Kidney (tissue), 22 donors: ENCODE measurements at places on chromosomes 2 and 18.
A peak's percentile ranks its signal among the peaks of the same experiment; 100 is the strongest.

GRCh38 chr2:27591745-27592144 lies 8.9 kb downstream of the ZNF512 start:
- no peak for DNase-seq

DNA sequence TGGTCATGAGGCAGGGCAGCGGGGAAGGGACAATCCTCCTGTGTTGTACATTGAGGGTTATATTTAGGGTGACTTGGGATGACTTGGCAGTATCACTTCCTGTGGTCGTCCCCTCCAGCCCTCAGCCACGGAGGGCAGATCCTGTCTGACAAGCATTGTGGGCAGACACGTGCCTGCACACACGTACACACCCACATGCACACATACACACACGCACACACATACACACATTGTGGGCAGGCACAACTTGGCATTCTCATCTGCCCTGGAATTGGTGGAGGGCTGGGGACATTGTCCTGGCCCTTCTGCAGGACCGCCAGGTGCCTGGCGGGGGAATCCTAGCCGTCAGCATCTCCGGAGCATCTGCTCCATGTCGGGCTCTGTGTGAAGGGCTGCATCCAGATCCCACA lies 47.6 kb downstream of the ODC1 start:
- no peak for DNase-seq

GRCh38 chr2:191601060-191601459 lies 76.9 kb upstream of the NABP1 start:
- no peak for DNase-seq

DNA sequence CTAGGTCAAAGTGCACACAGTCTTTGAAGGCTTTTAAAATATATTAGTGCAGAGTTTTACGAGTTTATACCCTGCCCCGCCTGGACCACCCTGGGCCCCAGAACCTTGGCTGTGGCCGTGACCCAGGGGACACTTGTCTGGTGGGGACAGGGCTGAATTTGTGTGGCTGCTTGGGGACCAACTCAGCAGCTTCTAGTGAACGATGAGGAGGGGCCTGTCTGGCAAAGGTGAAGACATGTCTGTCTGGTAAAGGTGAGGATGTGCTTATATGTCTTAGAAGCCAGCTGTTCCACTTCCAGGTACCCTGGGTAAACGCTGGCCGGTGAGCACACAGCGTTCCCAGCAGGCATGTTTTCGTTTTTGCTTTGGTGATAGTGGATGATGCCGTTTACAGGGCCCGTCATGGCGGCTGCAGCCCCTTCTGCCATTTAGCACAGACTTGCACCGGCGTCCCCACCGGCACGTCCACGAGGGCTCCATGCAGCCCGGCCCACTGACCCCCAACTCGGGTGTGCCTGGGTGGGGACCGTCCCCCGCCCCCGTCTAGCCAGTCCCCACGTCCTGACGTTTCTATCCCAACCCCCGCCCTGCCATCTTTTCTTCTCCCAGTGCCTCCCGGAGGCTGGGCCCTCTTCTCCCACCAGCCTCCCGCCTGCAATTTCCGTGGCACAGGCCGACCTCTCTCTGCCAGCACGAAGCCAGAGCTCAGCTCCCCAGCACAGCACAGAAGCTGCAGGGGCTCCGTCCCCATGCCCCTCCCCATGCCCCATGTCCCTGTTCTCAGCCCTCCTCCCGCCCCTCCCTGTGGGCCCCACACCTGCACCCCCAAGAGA lies 67.8 kb downstream of the SLC66A2 start:
- no peak for DNase-seq

- DNase-seq = peak; percentile 39
These were observed 110.2 kb downstream of the MDH1 start for GRCh38 chr2:63698786-63699548.

- DNase-seq = no peak
These were observed 40.6 kb downstream of the TAF1B start for GRCh38 chr2:9883897-9884296.

- DNase-seq = no peak
These were observed 71.2 kb upstream of the STPG4 start for GRCh38 chr2:47226132-47226922.

GRCh38 chr18:22564036-22564435 lies 146.3 kb upstream of the CTAGE1 start:
- DNase-seq = no peak

GRCh38 chr2:190202604-190203003 lies 117.0 kb downstream of the HIBCH start:
- no peak for DNase-seq

DNA sequence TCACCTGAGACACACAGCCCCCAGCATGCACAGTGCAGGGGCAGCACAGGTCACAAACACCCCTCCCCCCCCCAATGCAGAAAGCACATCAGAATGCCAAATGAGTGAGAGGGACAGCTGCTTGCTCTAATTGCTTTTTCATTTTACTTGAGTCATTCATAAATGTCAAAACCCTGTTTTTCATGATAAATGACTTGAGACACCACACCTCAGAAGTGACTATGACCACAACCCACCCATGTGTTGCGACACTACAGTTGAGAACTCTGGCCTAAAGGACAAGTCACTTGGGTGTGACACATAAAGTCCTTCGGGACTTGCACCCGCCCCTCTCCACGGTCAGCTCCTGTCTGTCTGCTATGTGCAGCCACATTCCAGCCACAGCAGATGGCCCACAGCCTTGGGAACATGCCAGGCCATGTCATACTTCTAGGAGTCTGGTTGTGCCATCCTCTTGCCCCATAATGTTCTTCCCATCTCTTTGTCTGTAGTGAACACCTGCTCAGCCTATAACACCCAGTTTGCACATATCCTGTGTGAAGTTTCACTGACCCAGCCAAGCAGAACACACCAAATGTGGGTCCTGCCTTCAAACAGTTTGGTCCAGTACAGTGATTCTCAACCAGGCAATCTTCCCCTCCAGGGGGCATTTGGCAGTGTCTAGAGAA lies 30.2 kb upstream of the RIOK3 start:
- DNase-seq = no peak

DNA sequence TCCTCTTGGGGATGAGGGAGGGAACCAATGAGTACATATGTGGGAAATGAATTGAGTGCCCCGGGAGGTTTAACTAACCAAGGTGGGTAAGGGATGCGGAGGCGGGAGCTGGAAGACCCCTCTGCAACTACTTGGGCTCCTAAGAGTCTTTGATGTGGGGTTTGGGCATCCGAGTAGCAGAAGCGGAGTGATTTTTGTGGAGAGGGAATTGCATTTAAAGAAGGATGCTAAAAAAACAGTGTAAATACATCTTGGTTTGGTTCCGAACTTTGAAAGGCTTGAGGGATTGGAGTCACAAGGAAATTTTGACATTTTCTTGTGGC lies 215.7 kb downstream of the MCFD2 start:
- no peak for DNase-seq

DNA sequence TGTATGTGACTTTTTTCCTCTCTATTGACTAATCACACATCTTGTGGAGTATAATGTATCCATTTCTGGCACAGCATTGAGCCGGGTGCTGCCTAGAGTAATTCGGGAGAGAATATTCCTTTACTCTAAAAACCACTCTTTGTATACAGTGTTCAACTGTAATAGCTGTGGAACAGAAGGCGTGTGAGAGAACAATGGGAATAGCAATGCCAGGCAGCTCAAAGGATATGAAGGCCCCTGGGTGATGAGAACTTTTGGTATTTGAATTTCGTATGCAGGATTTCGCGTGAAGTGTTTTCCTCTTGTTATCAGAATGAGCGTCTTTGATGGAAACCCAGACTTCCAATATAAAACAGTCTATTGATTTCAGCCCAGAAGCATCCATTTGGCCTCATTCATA lies 84.6 kb upstream of the MAP3K20 start:
- no peak for DNase-seq

GRCh38 chr2:182866461-182867406 lies at the start of gene FRZB:
FRZB (minus strand) TSS chr2:182866637; CDS start chr2:182866552, 85 bp downstream.
- peak; percentile 88 for DNase-seq

- no peak for DNase-seq
These were observed 8.3 kb upstream of the EGR4 start for GRCh38 chr2:73301636-73302035.

DNA sequence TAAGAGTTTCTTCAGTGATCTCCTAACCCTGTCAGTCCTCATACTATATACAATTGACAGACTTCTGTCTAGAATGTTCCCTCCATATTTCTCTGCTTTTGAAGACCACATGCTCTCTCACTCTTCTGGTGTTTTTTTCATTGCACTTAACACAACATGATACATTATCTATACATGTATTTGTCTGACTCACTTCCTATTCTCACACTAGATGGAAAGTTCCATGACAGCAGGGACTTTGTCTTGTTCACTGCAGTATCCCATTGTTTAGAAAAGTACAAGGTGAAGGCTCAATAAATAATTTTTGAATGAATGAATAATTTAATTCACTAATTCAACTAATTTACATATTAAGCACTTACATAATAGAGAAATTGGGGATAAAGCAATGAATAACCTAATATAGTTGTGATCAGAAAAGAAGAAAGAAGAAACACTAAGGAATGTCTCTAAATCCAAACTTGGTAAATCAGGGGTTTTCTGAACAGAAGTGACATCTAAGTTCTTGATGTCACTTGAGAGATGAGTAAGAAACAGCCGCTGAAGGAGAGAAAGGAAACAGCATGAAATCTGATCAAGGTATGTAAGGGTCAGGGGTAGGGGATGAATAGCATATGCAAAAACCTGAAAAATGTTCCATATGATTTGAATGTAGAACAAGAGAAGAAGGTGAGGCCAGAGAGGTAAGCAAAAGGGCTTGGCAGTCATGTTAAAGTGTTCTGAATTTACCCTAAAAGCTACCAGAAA lies 42.4 kb downstream of the MBD2 start:
- no peak for DNase-seq

DNA sequence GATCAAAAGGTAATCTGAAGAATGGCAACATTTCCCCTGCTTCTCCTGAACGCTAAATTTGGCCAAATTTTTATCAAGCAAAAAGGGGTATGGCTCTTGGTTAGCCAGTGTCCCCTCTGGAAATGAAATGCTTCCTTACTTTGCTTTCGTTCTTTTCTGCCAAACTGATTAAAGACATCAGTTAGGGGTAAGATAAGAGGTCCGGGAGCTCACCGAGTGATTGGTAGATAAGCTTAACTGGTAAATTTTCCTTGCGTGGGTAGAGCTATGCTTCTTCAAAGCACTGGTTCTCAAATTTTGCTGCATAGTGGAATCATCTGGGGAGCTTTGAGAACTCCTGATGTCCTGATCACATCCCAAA lies 62.7 kb upstream of the MAPRE2 start:
- peak; percentile 31 for DNase-seq

DNA sequence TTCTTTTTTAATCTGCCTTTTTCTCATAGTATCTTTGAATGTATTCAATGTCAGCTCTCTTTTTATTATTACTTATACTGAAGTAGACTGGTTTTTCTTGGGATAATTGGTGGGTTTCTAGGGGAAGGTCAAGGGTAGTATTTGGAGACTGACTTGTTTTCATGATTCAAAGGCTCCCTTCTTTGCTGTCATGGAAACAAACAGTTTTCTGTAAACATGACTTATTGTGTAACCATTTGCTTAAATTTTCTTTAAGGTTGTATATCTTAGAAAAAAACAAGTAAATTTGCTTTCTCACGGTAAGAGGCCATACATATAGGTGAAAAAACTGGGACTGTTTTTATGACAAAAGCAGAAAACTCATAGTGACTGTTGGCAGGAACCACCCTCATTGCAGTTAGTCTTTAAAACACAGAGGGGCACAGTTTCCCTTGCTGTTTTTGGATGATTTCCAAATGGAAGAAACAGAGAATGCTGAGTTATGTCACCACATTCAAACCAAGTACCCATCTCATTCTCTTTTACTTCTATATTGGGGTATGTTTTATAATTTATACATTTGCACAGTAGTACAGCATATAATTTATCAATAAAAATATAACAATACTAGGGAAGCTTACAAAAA lies 5.8 kb upstream of the RDH14 start:
- no peak for DNase-seq

GRCh38 chr2:74585406-74586185 lies 31.1 kb downstream of the DOK1 start:
- peak; percentile 5 for DNase-seq

DNA sequence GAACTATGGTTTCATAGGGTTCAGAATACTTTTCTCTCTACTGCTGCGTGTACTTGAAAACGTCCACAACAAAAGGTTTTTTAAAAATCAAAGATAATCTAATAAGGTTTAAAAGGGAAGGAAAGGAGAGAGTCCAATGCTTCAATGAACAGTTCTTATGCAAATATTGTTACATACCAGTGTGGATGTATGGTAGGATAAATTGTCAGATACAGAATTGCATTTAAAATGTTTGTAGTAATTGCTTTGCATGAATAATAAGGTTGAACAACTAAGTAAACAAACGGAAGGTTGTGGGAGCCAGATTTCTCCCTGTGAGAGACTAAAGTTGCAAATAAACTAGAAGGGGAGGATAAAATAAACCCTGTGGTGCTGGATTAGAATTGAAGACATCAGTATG lies 53.8 kb upstream of the RBBP8 start:
- no peak for DNase-seq

DNA sequence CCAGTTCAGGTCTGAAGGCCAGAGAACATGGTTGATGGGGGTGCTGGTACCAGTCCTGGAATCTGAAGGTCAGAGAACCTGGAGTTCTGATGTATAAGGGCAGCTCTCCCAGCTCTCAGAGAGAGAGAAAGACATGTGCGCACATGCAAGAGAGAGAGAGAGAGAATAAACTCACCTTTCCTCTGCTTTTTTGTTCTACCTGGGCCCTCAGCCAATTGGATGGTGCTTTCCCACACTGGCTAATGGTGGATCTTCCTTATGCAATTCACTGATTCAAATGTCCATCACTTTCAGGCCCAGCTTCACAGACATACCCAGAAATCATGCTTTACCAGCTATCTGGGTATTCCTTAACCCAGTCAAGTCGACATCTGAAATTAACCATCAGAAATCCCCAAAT lies 377.7 kb upstream of the MEX3C start:
- DNase-seq = no peak

DNA sequence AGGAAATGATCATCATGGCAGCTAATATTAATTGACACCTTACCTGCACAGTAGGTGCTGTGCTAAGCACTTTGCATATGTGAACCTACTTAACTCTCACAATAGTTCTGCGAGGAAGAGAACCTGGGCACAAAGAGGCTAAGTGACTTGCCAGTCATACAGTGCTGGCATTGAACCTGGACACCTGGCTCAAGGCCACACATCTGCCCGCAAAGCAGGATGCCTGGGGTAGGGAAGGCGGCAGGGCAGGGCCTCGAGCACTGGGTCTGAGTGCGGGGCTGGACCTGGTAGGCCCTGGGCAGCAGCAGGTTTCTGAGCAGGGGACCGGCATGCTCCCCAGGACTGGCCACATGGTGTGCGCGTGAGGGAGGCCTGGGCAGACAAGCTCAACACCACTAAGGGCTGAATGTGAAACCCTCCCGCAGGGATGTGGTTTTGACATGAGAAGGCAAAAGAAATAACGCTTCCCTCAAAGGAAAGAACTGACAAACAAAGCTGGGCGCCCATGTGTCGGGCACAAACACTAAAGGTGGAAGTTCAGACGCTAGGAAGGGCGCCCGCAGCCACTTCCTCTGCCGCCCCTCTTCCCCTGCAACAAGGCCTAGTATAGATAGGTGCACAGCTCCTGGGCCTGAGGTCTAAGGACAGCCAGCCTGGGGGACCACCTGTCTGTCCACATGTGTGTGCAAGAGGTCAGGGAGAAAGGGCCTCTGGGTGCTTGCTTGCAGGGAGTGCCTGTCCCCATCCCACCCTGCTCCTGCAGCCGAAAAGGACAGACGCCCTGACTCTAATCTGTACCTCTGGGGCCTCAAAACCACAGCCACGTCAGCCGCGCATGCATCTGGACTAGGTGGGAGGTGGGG lies 92.5 kb downstream of the ZFP36L2 start:
- DNase-seq = no peak
